Naive thymus-derived CD4-positive, alpha-beta T cell (primary cell): ENCODE measurements at places on chromosomes 11 and 22.

- H3K4me3 ChIP-seq = no peak overlapping the region
- H3K36me3 ChIP-seq = no peaks in the 10 kb centered on the region
- H3K27me3 ChIP-seq = no peaks in the 10 kb centered on the region
- DNase-seq = no peak
Measured at GRCh38 chr11:69280994-69281393, 13.0 kb upstream of the MYEOV start.

- H3K4me3 ChIP-seq = no peak overlapping the region
- no peak for DNase-seq
- H3K27me3 ChIP-seq = no peaks in the 10 kb centered on the region
- H3K4me1 ChIP-seq = no peaks in the 10 kb centered on the region
- no peak overlapping the region for H3K27ac ChIP-seq
Measured at GRCh38 chr22:49306632-49307480, 520.8 kb downstream of the BRD1 start.

- H3K27me3 ChIP-seq = no peaks in the 10 kb centered on the region
- H3K27ac ChIP-seq = no peak overlapping the region
- H3K36me3 ChIP-seq = no peaks in the 10 kb centered on the region
Measured at GRCh38 chr11:127491589-127491988, 491.0 kb upstream of the KIRREL3 start.

DNA sequence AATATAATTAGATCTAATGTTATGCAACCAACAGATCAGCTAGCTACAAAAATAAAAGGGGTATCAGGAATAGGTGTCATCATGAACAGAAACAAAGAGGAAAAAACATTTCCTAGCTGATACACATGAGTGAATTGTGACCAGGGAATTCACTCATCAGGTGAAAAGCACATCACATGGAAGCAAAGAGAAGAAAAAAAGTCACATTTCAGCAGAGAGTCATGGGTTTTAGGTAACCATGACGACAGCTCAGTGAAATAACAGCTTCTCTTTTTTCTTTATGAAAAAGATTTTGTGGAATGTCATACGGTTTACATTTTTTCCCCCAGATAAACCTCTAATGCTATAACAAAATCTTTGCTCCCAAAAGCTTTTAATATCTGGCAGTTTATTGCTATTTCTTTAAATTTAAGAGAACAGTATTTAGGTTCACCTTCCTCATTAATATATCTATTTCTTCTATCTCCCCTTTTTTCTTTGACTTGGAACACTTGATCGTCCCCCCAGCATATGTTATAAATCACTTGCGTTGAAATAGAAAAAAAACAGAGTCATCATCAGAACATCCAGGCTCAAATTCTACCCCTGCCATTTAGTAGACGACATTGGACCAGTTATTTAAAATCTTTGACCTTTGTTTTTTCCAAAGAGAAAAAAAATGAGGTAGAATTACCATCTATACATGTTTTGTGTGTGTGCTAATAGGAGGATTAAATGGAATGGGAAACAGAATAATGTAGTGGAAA is 5.3 kb downstream of the TYR start:
- H3K27me3 ChIP-seq = no peaks in the 10 kb centered on the region
- no peak for DNase-seq
- H3K36me3 ChIP-seq = no peaks in the 10 kb centered on the region
- H3K4me3 ChIP-seq = no peak overlapping the region
- H3K27ac ChIP-seq = no peak overlapping the region

DNA sequence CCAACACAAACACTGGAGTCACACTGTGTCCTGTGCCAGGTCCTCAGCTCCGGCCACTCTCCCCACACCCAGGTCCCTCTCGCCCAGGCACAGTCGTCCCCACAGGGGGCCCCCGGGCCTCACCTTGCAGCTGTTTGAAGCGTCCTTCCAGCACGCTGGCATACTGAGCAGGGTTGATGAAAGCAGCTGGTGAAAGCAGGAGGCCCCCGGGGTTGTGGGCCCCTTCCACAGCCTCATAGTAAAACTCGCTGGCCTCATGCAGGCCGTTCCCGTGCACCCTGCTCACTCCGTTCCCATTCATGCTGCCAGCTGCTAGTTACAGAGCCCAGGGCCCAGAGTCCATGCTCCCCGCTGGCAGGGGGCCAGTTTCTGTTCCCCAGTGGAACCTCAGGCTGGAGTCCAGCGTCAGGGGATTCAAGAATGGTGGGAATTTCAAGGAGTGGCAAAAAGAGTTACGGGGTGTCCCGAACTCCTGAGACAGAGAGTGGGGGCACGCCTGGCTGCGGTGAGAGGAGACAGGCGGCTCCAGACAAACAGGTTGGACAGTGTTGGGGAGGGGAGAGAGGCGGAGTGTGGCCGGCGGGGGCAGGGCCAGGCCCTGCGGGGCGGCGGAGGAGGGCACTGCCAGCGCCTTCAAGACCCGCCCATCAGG is 10.6 kb downstream of the SPTBN2 start:
- no peak overlapping the region for H3K27ac ChIP-seq
- no peak overlapping the region for H3K4me3 ChIP-seq
- no peak for DNase-seq
- H3K4me1 ChIP-seq = no peaks in the 10 kb centered on the region
